Activated T-cell treated with anti-CD3 and anti-CD28 coated beads for 1 hour (primary cell): ENCODE measurements at places on chromosomes 1 and 21.

GRCh38 chr21:45769294-45769693 is 125.8 kb downstream of the PCBP3 start:
- no peak for DNase-seq

- no peak for DNase-seq
Measured at GRCh38 chr1:187999973-188000372, 1171.2 kb downstream of the PLA2G4A start.

- no peak for DNase-seq
Measured at GRCh38 chr21:40830836-40831235, 16.1 kb downstream of the DSCAM start.

GRCh38 chr1:32195972-32196823 is 4.2 kb upstream of the CCDC28B start:
- no peak for DNase-seq

GRCh38 chr21:16195538-16195910 is 465.7 kb downstream of the USP25 start:
- DNase-seq: no peak

- DNase-seq: no peak
Measured at GRCh38 chr1:150543500-150544143, 5.6 kb upstream of the ADAMTSL4 start.

- DNase-seq: peak; percentile 57
Measured at GRCh38 chr21:36297938-36298572, 21.9 kb upstream of the MORC3 start.

DNA sequence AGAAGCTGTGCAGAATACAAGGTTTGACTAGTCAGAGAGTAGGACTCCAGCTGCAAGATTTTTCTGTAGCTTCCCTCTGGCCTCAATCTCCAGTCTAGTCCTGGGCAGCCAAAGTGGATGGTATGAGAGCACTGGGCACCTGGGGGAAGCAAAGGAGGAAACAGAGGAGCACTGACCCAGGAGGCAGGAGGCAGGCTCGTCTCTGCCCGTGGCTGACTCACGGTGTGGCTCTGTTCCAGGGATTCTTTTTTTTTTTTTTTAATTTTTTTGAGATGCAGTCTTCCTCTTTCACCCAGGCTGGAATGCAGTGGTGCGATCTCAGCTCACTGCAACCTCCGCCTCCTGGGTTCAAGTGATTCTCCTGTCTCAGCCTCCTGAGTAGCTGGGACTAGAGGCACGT is 4.1 kb upstream of the NPPB start:
- no peak for DNase-seq

- DNase-seq: no peak
Measured at GRCh38 chr1:9418851-9419250, 120.4 kb upstream of the SLC25A33 start.

GRCh38 chr1:162996261-162996660 is 72.9 kb upstream of the RGS4 start:
- no peak for DNase-seq

GRCh38 chr1:17207966-17208418 is 3.1 kb downstream of the PADI1 start:
- peak; percentile 7 for DNase-seq

GRCh38 chr21:36004441-36004840 is 55.9 kb downstream of the SETD4 start:
- no peak for DNase-seq

DNA sequence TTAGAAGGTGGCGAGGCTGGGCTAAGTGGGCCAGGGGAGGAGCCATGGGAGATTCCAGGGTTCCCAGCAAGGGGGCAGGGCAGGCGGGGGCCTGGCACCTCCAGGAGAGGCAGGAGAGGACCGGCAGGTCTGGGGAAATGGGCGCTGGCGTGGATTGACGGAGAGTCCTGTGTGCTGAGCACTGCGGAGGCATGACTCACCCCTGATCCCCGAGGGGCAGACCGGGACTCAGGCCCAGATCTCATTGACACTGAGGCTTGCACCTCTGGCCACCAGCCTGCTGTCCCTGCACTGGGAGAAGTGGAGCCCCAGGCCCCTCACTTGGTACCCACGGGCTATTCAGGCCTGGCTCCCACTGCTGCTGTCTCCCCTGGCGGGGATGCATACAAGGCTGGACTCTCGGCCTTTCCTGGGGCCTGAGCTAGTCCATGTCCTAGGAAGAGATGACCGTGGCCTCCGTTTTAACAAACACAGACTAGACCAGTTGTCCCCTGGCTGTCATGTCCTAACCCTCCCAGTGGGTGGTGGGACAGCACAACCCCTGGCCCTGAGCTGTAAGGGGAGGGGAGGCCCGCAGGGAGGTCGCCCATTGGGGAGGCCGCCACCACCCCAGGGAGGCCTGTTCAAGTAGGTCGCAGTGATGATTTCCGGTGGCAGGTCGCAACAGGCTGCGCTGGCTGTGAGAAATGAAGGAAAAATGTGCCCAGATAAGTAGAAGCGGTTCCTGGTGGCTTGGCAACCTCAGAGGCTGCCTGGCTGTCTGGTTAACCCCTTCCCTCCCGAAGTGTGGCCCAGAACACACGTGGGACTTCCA is 39.7 kb downstream of the RIPK4 start:
- DNase-seq: no peak

DNA sequence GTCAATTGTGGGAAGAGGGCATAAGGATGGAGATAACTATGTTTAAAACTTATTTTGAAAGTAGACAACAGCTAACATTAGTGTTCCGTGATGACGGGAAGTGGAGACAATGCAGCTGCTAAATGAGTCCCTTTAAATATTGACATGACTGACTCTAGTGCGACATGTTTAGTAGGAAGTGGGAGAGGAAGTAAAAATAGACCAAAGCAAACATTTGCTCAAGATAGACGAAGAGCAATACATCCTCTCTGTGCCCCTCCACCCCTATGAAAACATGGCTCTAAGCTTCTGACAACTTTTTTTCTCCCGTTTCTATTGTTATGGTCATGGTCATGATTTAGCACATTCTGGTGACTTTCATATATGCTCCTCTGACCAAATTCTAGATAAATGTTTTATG is 60.0 kb upstream of the HMCN1 start:
- DNase-seq: no peak
